Stomach (tissue), 19 donors: ENCODE measurements at places on chromosomes 5 and 9. TPM values are rescaled to one million over a fixed set of nuclear protein-coding genes. Genes with fewer than 3 reads are reported as not detected.

GRCh38 chr9:95171001-95171400 is 146.5 kb downstream of the FANCC start:
- DNase-seq = peak; percentile 65

NR4A3 gene
- 6.2 TPM for total RNA-seq

DNA sequence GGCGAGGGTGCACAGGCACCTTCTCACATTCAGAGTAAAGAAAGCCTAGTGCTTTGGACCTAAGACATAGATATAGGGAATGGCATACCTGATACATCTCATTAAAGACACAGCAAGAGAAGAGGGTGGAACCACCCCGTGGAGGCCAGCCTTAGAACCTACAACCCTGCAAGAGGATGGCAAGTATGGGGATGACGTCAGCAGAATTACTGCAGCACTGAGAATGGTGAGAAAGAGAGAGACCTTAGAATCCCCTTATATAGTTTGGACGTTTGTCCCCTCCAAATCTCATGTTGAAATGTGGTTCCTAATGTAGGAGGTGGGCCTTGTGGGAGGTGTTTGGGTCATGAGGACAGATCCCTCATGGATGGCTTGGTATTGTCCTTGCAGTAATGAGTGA is 28.2 kb upstream of the ADCY2 start:
- no peak for DNase-seq

LAMC3 gene
- 0.73 TPM for total RNA-seq

ARHGEF28 gene
- total RNA-seq = 130 TPM

- DNase-seq = no peak
Measured at GRCh38 chr5:116613445-116613844, 38.8 kb upstream of the SEMA6A start.
